Nephron progenitor cell (in vitro differentiated cells): ENCODE measurements at places on chromosomes 16 and 17.

GRCh38 chr16:78368121-78369102 lies 269.0 kb downstream of the WWOX start:
- DNase-seq: no peak

GRCh38 chr17:8939496-8940334 lies 25.8 kb downstream of the PIK3R5 start:
- DNase-seq: no peak

DNA sequence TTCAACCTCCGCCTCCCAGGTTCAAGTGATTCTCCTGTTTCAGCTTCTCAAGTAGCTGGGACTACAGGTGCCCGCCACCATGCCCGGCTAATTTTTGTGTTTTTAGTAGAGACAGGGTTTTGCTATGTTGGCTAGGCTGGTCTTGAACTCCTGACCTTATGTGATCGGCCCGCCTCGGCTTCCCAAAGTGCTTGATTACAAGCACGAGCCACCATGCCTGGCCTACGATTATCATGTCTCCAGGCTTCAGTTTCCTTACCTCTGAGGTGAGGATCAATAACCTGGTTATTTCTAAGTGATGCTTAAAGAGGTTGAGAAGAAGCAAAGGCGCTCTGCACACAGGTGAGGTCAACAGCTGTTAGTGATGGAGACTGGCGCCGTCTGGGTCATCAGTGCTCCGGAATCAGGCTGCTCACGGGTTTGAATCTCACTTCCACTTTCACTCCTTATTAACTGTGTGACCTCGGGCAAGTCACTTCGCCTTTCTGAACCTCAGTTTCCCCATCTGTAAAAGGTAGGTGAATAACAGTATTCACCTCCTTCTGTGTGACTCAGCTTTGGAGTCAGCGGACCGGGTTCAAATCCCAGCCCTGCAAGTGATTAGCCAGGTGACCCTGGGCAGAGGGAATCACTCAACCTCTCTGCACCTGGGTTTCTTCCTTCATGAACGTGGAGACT lies 745 bp upstream of the ABCC1 start:
- DNase-seq: no peak

GRCh38 chr16:48576927-48577326 lies 33.1 kb downstream of the N4BP1 start:
- no peak for DNase-seq

DNA sequence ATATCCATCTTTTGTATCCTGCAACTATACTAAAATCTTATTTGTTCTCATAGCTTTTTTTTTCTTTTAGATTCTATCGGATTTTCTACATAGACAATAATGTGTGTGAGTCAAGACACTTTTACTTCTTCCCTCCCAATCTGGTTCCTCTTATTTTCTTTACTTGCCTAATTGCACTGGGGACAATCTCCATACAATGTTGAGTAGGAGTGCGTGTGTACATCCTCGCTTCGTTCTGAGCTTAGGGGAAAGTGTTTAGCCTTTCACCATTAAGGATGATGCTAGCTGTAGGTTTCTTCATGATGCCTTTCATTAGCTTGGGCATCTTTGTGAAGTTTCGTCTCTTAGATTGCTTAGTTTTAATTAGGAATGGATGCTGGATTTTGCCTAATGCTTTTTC lies 2.9 kb downstream of the SPATA32 start:
- no peak for DNase-seq

DNA sequence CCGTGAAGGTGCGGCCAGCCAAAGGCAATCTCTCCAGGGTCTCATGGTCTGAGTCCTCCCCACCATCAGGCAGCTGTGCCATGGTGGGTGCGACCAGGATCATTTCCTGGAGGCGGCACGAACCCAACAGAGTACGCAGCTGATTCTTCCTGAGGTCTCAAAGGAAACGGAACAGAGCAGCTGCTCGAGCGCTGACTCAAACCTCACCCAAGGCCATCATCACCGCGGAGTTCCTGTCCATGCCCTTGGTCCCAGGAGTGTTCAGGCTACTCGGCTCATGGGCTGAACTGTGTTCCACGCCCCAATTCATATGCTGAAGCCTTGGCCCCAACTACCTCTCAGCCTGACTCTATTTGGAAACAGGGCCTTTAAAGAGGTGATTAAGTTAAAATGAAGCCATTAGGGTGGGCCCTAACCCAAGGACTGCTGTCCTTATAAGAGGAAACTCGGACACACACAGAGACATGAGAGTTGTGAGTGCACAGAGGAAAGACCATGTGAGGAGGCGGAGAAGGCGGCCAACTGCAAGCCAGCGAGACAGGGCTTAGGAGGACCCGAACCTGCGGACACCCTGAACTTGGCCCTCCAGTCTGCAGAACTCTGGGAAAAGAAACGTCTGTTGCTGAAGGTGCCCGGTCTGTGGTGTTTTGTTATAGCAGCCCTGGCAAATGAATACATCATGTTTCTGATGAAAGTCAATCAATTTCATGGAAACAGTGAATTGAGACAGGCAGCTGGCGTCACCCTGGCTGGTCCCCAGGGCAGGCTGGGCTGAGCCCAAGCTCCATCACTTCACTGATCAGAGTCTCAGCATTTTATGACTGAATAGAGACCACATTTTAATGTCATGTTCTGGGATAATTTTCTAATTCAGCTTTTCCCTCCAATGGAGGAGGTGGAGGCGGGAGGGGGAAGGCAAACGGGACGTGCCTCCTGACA lies 13.7 kb downstream of the MXRA7 start:
- DNase-seq: no peak

- DNase-seq: no peak
Measured at GRCh38 chr16:16014329-16015224, 65.2 kb downstream of the ABCC1 start.

DNA sequence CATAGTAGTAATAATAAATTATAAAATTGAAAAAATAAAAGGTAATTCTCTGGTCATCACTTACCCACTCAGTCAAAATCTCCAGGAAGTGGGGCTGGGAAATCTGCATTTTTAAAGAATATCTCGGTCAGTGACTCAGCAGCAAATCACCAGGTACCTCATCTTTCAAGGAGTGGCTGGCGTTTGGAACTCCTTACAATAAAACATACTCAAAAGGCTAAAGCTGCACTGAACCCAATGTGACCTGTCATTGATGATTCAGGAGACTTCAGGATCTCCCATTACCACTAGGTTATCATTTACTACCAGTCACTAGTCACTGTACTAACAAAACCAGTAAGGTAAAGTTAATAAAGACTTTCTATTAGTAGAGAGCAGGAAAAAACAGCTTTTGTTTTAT lies 21.5 kb upstream of the RFFL start:
- DNase-seq: no peak

GRCh38 chr17:75412455-75413317 lies 7.2 kb upstream of the GRB2 start:
- DNase-seq: peak; percentile 72

DNA sequence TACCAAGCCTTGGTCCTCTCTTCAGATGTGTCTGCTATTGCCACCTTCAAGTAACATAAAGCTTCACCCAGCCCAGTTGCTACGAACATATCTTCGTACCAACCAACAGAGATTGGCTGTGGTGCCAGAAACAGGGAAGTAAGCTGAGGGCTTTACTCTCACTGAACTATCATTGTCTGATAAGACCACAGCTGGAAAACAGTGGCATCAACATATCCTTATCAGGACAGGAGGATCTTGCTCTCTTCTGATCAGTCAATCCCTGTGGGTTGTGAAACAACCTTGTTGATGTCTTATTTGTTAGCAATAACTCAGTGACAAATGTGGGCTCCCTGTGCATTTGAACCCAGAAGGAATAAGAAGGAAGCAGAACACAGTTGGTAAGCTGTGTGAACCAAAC lies 446.3 kb upstream of the MAF start:
- DNase-seq: no peak

DNA sequence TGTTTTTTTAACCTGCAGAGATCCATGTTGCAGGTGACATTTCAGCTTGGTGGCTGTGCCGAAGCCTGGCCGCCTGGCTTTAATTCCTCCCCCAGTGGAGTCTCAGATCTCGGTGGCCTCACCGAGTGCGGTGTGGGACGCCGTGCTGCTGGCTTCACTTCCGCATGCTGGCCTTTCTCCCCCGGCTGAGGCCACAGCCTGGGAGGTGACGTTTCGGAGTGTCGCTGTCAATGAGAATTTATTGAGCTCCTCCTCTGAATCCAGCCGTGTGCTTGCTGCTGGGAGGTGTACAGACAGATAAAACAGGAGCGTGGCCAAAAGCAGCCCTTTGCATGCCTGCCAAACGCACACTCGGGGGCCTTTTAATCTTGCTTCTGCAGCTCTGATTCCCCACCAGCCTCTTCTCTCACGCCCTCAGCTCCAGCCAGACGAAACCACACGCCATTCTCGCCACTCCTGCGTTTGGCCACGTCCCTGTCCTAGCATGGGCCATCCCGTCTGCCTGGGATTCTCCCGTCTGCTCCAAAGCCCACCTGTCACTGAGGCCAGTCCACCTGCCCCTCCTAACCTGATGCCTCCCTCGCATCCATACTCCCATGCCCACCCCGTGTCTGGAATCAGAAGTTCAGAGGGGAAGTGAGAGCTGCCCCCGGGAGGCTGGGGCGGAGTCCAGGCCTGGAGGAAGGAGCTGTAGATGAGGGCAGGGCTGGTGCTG lies 3.6 kb downstream of the GSE1 start:
- DNase-seq: peak; percentile 68

DNA sequence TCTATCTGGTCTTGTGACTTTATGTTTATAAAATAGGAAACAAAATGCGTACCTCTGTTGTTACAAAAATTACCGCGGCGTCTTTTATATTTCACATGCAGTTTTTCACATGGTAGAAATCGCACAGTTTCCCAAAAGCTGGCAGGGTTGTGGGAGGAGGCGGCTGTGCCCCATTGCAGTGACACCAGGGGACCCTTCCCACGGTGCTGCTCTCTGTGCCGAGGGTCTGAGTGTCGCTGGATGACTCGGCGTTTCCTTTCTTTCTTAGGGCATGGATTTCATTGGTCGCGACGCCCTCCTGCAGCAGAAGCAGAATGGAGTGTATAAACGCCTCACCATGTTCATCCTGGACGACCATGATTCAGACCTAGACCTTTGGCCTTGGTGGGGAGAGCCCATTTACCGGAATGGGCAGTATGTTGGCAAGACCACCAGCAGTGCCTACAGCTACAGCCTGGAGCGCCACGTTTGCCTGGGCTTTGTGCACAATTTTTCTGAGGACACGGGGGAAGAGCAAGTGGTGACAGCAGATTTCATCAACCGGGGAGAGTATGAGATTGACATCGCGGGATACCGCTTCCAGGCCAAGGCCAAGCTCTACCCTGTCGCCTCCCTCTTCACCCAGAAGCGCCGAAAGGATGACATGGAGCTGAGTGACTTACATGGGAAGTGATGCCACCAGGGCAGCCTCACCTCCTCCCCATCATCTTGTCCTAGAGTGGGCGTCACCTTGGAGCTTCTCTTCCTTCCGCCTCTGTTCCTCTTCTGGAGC lies 17.2 kb upstream of the CLEC18C start:
- DNase-seq: no peak

DNA sequence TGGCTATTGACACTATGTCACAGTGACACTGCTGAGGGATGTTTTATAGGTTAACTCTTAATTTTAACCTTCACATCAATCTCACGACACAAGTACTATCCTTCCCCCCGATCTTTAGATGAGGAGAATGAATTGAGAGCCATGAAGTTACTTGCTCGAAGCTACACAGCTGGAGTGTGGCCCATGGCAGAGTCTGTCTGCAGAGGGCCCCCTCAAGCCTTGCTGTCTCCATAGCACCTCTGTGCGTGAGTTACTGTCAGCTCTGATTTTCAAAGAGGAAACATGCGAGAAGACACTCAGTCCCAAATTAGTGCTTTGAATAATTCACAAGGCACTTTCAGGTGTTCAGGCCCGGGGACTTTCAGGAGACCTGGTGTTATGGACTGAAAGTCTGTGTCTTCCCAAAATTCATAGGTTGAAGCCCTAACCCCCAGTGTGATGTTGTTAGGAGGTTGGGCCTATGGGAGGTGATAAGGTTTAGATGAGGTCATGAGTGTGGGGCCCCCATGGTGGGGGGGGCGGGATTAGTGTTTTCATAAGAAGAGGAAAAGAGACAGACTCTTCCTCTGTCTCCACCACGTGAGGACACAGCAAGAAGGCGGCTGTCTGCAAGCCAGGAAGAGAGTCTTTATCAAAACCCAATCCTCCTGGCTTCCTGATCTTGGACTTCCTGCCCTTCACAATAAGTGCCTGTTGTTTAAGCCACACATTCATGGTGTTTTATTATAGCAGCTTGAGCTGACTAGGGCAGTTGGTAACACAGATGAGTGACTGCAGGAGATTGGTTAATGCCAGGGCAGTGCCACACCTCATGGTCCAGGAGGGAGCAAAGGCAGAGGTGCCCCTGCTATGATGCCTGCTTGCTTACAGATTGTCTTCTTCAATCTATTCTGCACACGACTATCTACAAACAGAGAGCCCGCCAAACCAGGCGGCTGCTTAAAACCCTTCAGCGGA lies 281.8 kb downstream of the HAPSTR1 start:
- no peak for DNase-seq

- no peak for DNase-seq
Measured at GRCh38 chr17:34673995-34674890, 94.9 kb downstream of the TMEM132E start.

DNA sequence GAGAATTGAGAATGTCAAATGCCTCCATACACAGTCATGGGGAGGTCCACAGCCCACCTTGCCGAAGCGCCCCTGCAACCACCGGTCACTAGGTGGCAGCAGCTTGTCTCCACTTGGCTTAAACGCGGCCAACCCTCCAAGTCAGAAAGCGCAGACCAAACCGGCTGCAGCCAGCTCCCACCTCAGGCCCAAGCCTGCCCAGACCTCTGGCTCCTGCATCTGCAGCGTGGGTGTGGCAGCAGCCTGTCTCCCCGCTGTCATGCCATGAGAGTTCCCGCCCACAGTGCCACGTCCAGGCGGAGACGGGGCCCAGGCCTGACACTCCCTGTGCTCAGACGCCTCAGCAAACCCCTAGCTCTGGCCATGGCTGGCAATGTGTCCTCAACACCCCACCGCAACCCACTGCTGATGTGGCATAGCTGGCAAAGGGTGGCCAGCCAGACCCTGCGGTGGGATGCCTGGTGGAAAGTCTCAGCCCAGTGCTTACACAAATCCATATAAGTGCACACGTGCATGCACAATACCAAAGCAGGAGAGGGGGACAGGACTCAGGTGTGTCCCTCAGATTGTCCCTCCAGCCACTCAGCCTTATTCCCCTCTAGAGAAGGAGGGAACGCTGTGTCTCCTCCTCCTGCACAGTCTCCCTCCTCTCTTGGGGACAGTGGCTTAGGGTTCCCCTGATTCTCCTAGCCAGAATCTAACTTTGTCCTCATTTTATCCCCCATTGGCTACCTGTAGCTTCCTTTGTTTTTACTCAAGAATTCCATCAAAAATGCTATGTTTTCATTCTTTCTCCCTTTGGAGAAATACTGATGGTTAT lies 10.9 kb downstream of the COPZ2 start:
- DNase-seq: peak; percentile 91

- DNase-seq: no peak
Measured at GRCh38 chr17:39485555-39485954, 24.3 kb downstream of the CDK12 start.

GRCh38 chr17:18203308-18203707 lies 19.7 kb downstream of the ALKBH5 start:
- no peak for DNase-seq

GRCh38 chr17:28857905-28858800 lies 3.3 kb downstream of the ERAL1 start:
- DNase-seq: no peak

- peak; percentile 81 for DNase-seq
Measured at GRCh38 chr16:55711959-55712876, 56.4 kb downstream of the SLC6A2 start.
